Activated naive CD4-positive, alpha-beta T cell (primary cell): ENCODE measurements at places on chromosomes 1 and 21.

DNA sequence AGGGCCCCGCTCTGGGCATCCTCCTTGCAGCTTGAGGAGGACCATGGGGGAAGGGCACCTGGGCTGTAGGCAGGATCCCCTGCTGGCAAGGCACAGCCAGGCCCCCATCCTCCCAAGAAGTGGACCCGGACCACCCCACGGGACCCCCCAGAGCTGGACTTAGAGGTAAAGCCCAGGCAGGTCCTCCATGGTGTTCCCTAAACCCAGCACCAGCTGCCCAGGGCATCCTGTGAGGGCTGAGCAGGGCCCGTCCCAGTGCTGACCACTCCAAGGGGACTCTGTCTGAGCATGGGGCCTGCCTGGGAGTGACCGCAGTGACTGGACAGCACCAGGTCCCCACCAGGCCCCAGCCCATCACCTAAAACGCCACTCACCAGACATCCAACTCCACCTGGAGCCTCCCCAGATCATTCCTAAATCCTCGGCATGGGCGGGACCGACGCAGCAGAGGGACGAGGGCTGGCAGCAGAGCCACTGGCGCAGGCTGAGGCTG is 21.3 kb downstream of the COL6A2 start:
- no peak for DNase-seq

DNA sequence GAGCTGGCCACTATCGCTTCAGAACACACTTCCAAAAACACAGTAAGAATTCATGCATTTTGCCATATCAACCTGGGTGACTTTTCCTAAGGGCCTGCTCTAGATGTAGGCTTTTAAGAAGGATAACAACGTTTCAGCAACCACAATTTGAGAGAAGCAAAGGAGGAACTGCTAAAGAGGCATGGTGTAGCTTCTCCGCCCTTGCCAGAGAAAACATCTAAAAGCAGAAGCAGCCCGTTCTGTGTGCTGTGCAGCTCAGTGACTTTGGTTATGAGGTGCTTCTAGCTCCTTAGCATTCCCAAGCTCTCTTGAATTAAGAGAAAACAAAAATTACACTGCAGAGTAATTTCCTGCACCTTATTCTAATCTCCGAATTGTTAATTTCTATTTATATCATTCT is 2.7 kb downstream of the PER3 start:
- no peak for DNase-seq

DNA sequence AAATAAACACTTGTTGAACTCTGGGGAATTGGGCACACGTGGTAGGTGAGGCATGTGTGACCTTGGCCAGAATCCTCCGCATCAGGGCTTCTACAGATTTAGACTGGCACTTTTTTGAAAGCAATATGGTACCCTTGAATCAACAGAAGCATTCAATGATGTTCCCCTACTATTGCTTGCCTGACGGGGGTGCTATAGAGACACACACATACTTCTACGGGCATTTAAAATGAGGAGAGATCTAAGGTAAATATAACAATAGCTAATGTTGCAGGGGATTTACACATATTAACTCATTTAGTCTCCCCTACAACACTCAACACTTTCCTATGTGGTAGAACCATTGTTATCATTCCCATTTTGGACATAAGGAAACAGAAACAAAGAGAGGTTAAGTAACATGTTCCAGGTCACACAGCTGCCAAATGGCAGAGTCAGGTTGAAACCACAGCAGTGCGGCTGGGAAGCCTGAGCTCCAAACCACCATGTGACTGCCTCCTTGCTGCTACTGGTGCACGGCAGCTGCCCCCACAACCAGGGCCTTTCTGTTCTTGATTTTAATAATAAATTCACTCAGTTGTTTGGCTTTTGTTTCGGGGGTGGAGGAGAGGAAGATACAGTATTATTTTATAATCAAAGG is 147.4 kb downstream of the ZNF281 start:
- DNase-seq = no peak

- DNase-seq = no peak
Measured at GRCh38 chr1:218692808-218693207, 347.7 kb downstream of the TGFB2 start.

DNA sequence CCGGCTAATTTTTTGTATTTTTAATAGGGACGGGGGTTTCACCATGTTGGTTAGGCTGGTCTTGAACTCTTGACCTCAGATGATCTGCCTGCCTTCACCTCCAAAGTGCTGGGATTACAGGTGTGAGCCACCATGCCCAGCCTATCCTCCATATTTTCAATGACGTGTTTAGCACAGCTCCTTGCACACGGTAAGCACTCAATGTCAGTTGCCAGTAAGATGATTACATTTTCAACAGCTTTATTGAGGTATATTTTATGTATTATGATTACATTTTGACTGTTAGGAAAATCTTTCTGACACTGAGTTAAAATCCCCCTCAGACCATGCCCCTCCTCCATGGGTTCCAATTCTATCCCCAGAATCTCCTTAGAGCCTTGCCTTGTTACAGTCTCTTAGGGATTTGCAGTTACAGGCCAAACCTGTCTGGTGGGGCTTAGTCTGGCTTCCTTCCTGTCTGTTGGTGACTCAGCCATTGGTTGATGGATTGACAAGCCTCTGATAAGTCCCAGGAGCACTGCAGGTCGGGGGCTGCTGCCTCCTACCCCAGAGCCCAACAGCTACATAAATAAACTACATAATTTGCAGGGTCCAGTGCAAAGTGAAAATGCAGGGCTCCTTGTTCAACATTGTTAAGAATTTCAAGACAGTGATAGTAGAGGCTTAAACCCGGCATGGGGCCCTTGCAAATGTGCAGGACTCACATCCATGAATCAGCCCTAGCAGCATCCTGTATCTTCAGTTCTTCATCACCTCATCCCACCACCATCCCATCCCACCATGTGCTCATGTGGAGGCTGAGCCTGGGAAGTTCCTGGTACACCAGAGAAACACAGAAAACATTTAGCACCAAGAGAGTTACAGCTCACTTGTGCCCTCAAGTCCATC is 23.4 kb downstream of the COA7 start:
- no peak for DNase-seq
